ENCODE measurements at places on chromosomes 7 and 10.
A peak's percentile ranks its signal among the peaks of the same experiment; 100 is the strongest.

- DNase-seq, result no peak
Measured at GRCh38 chr10:43491855-43492254, 54.9 kb downstream of the ZNF487 start.

- no peak for DNase-seq
Measured at GRCh38 chr7:39827571-39827970, 122.5 kb upstream of the CDK13 start.

DNA sequence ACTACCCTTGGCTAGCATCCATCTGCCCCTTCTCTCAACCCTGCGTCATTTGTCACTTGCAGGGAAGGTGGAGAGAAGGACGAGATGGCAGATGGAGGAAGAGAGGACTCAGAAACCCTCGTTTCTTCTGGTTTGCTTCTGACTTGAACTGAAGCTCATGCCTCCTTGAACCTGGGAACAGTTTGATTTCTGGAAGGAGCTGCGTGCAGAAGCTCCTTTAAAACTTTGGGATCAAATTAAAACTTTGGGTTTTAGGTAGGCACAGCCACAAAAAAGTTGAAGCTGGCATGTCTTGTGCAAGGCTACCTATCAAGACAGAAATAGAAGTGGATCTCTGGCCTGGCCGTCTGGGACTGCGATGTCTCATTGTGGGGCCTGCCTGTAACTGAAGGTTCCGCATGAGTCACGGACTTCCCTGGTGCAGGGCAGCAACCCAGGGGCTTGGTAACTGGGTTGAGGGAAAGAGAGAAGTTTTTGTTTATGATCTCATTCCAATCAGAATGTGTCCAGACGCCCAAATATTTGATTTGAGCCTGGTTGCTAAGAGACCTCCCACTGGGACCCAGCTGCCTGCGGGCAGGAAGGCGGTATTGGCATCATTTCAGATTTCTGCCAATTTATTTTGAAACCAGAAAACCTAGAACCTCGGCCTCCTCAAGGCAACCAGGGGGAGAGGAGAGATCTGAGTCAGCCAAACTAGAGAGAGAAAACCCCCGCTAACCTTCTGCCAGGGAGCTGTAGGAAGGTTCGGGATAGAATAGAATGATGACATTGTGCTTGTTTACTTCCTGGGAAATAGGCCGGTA is 15.8 kb upstream of the CAMK1D start:
- DNase-seq, result peak; percentile 39

DNA sequence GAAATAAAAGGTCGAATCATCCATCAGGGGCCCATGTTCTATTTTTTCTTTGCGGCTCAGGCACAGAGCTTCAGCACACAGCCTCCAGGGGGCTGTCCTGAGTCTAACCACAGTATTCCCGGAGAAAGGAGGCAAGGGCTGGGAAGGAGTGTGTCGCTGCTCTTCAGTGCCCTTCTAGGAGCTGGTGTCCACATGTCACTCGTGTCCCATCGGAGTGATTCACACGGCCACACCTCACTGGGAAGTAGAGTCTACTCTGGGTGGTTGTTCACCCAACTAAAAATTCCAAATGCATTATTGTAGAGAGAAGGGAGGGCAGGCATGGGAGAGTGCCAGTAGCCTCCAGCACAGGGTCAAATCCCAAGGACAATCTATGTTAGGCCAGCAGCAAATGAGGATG is 114.8 kb upstream of the LANCL2 start:
- DNase-seq, result no peak

- no peak for DNase-seq
Measured at GRCh38 chr10:97991871-97992270, 38.5 kb downstream of the CRTAC1 start.

DNA sequence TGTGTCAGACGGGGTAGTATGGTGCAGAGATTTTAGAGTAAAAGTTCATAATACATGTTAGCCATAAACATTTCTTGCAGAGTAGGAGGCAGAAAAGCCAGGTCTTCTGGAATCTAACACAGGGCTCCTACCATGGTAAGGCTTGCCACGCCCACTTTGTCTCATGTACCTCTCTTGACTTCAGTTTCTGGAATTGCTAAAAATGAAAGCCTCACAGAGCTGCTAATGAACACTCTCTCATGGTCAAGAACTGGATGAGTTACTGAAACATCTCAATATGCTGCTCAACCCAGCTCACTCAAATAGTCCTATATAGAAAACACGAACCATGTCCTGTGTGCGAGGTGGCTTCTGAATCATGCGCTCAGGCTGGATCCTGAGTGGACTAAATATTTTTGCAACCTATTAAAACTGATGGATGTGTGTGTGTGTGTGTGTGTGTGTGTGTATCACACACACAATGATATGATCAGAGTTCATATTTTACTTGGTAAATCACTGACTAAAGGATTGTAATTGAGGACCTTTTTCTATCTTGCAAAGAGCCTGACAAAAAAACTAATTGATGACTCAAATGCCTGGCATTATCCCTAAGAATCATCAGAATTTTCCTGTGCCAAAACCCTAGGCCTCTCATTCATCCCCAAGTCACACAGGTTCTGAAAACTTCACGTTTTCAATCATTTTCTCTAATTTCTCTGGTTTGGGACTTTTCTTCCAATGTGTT is 1306.6 kb downstream of the XPNPEP1 start:
- DNase-seq, result no peak

- DNase-seq, result no peak
Measured at GRCh38 chr10:45585131-45585530, 87.4 kb downstream of the ZFAND4 start.

GRCh38 chr10:49171326-49172060 is 16.7 kb downstream of the TMEM273 start:
- no peak for DNase-seq

- DNase-seq, result no peak
Measured at GRCh38 chr7:42493436-42494198, 256.6 kb upstream of the GLI3 start.

DNA sequence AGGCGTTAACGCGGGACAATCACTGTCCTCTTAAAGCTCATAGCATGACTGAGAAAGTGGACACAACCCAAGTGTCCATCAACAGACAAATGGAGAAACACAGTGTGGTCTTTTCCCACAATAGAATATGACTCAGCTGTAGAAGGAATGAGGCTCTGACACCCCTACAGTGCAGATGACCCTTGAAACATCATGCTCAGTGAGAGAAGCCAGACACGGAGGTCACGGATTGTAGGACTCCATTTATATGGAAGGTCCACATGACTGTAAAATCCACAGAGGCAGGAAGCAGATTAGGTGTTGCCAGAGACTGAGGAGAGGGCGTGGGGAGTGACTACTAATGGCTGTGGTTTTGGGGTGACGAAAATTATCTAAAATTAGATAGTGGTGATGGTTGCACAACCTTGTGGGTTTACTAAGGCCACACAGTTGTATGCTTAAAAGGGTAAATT is 6.1 kb upstream of the NCAPG2 start:
- DNase-seq, result no peak

GRCh38 chr7:32591938-32592337 is 96.6 kb downstream of the AVL9 start:
- no peak for DNase-seq

DNA sequence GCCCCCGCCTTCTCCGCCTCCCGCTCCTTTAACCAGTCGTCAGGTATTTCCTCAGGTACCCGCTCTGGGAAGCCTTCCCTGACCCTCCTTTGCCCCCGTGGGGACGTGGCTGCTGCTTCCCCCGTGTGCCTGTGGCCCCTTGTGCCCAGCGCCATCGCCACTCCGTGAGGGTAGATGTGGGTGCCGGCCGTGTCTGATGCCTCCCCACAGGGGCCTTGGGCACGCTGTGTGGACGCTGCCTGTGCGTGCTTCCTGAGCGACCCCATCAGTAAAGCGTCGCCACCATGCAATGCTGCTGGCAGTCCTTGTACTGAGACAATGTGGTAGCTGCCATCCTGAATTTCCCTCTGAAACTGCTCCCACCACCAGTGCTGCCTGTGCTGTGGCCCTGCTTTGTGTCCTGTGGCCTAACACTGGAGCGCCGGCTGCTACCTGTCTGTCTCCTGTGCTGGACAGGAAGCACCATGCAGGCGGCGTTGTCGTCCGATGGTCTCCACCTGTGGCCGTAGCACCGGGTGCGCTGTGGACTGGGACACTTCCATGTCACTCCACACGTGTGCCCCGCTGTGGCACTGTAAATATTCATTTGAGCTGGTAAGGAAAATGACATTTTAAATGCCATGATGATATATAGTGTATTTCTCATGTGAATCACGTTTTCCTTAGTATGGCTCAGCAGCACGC is 213.8 kb downstream of the MGMT start:
- no peak for DNase-seq

DNA sequence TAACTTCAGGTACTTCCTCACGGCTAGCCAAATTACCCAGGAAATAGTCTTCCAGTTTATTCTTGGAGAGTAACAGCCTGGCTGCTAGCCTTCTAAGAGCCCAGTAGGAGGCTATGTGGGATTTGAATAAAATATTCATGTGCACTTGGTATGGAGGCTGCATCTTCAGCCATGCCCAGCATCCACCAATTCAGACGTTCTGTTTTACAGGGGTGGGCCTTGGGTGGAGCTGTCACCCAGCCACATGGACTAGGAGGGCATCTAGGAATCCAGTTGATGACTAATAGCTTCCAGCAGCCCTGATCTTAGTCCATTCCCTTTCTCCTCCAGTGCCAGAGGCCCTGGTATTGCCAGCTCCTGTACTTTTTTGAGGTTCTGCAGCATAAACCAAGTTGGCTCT is 66.3 kb upstream of the ZRANB1 start:
- no peak for DNase-seq

GRCh38 chr10:121633056-121633455 is 34.8 kb upstream of the FGFR2 start:
- no peak for DNase-seq
